ENCODE measurements at places on chromosomes 7 and 10.

DNA sequence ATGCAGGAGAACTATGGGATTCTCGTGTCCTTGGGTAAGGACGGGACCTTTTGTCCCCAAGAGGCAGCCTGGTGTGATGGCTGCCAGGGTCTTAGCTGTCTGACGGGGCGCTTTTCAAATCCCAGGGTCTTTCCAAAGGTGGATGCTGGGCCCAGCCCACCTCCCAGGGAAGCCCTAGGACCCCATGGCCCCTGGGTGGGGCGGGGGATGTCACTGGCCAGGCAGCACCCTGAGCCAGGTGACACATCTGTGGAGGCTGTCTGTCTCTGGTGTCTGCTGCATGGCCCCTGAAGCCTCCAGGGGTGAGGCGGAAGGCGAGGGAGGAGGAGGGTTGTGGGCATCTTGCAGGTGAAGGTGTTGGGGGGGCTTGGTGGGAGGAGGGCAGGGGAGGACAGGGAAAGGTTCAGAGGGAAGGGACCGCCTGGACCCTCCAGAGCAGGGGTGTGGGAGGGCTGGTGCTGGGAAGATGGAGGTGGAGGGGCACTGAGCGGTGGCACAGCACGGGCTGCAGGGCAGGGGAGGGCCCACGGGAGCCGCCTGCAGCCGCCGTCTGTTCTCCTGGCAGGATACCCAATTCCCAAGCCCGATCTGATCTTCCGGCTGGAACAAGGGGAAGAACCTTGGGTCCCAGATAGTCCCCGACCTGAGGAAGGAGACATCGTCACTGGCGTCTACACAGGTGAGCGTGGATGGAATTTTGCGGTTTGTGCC lies 7.0 kb downstream of the ZNF316 start:
- DNase-seq, result no peak

GRCh38 chr10:31129271-31129670 lies 97.6 kb upstream of the ZNF438 start:
- peak; percentile 93 for DNase-seq

GRCh38 chr7:29109899-29110298 lies 36.4 kb downstream of the CPVL start:
- no peak for DNase-seq

DNA sequence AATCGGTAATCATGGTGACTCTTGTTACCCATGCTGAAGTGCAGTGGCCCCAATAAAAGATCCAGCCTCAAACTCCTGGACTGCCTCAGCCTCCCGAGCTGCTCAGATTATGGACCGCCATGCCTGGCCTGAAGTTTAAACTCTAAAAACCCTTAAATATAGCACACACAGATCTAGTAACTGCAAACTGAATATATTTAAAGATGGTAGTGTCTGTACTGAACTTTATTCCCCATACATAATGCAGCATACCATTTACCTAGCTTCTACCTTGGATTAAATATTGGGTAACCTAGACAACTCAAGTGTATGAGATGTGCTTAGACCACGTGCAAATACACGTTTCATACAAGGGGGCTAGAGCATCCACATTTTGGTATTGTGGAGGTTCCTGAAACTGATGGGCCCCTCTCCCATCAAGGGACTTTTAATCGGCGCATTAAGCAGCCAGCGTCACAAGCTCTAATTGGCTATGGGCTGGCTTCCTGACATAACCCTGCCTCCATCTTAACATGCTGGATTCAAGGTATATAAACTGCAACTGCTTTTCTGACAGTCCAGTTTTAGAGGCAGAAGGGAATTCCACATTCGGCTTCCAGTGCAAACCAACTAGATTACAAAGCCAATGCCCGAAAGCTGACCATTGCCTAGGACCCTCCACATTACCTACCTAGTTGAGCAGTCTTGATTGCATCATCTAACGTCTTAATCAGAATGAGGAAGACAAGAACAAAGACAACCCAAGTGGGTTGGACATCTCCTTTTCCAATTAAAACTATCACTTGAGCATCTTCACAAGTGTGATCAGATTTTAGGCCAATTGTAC lies 13.0 kb downstream of the HNRNPA2B1 start:
- DNase-seq, result no peak

DNA sequence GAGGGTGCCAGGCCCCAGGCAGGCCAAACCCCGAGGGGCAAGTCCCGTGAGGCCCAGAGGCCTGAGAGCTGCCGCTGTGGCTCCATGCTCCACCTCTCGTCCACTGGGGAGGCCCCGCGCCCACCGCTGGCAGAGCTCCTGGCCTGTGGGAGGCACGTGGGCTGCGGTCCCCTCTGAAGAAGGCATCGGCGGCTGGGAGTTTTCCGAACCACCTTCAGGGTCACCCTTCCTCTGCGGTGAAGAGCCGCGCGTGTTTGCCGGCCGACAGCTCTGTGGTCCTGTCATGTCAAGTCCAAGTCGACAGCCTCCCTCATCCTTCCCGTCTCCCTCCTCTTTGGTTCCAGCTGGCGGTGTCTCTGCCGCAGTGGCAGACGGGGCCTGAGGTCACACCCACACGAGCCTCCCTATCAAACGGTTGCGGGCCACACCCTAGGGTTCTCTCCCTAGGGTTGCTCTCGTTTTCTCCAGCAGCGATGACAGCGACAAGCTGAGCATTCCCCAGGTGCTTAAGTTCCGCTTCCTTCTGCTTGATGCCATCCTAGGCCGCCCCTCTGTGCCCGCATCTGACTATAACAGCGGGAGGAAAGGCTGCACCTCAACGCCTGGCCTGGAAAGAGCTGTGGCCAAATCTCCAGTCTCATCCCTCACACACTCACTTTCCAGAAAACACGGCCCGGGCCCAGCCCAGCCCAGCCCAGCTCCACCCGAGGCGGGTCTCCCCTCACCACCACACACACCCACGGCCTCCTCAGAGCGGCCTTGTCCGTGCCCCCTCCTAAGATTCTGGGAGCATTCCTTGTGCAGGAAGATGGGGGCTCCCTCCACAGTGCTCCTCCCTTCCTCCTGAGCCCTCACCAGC lies 185.0 kb downstream of the ELFN1 start:
- no peak for DNase-seq

DNA sequence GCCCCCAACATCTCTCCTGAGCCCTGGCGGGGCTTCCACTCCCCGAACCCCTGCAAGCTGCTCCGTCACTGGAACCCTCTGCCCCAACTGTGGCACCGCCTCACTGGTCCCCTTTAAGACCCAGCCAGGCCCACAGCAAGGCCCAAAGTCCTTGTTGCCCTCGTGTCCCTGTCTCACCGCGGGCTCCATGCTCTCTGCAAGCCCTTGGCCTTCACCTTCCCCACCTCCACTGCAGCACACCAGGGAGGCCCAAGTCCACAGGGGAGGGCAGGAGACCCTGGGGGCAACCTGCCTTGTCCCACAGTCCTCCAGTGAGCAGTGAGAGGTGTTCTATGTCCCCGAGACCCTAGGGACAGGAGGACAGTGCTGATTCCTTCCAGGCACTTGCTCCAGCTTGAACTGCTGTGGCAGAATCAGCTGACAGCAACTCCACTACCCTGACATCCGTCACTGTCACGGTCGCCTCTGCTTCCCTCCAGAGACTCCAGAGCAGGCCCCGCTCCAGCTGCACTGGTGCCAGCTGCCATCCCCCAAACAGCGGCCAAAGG lies 105.3 kb downstream of the CYTH3 start:
- DNase-seq, result no peak

- peak; percentile 23 for DNase-seq
Measured at GRCh38 chr7:116862951-116863670, 724 bp downstream of the CAPZA2 start.

DNA sequence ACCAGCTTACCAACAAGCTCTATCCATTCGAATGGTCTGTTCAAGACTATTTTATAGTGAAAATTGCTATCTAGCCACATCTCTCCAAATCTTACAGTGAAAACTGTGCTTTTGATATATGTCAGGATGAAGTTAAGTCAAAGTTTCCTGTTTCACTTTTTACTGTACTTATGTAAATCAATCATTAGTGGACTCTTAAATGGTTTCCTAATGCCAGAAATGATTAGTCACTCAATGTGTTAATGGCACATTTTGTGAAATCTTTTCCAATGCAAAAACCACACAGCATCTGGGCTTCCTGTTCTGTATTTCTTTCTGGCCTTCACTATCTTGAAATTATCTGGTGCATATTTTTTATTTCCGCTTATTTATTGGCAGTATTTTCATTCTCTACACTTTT lies 87.3 kb upstream of the STEAP1B start:
- DNase-seq, result no peak

GRCh38 chr10:24716295-24716694 lies 7.4 kb downstream of the ARHGAP21 start:
- no peak for DNase-seq

DNA sequence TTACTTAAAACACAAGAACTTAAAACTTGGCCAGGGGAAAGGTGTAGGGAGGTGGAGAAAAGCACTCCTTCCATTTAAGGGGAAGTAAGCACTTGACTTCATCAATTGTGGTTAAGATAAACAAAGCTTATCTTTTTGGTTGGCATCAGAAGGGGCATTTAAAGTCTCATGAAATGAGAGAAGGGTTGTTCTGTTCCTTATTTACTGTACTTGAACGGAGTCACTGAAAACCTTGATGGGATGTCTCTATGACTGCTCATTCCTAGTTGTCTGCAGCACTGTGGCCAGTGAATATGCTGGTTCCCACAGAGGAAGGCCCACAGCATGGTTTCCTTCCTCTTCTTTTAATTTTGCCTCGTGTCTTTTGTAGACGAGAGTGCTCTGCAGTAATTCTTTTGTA lies 229.3 kb downstream of the AUTS2 start:
- no peak for DNase-seq

- peak; percentile 33 for DNase-seq
Measured at GRCh38 chr7:23431702-23432199, 38.5 kb downstream of the IGF2BP3 start.

DNA sequence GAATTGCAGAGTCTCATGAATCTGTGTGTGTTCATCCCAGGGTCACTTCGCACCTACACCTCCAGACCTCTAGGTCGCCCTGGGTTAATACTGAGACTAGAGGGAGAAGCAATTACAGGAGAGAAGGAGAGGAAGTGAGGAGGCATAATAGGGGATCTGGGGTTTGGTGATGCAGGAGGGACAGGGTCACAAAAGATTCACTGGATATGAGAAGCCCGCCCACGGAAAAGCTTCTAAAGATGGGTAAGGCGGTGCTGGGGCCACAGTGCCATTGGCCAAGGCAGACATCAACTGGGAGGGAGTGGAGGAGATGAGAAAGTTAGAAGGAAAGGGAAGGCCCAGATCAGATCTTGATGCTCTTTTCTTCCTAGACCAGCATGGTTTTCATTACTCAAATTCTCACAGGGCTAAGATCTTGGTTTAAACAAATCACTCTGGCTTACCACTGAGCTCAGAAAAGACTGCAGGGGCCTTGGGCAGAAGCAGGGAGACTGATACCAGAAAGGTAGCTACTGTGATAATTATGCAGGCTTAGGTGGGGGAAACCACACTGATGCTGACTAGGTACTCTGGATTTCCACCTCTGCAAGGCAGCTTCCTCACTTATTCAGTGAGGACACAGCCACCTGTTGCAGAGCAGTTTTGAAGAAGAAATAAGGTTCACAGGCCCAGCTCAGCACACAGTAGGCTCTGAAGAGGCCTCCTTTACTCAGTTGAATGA lies 17.4 kb upstream of the ZNF273 start:
- DNase-seq, result no peak

DNA sequence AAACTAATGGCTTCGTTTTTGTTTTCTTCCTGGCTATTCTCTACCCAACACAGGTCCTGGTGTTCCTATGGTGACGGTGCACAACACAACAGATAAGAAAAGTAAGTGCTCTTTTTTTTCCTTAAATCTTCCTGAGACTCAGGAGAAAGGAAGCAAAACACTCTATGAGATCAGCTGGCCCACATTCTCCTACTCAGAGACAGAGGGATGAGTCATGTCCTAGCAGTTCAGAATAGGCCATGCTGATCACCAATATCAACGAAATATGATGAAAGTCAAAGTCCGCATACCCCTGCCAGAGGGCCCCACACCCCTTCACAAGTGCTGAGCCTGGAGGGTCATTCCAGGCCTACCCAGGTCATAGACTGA lies 149.2 kb downstream of the PAXIP1 start:
- DNase-seq, result no peak

- DNase-seq, result peak; percentile 86
Measured at GRCh38 chr10:17989908-17990767, 38.4 kb downstream of the SLC39A12 start.

GRCh38 chr10:44511601-44512000 lies 126.7 kb upstream of the CXCL12 start:
- DNase-seq, result no peak

- DNase-seq, result peak; percentile 41
Measured at GRCh38 chr10:72729528-72729927, 37.6 kb downstream of the MCU start.

DNA sequence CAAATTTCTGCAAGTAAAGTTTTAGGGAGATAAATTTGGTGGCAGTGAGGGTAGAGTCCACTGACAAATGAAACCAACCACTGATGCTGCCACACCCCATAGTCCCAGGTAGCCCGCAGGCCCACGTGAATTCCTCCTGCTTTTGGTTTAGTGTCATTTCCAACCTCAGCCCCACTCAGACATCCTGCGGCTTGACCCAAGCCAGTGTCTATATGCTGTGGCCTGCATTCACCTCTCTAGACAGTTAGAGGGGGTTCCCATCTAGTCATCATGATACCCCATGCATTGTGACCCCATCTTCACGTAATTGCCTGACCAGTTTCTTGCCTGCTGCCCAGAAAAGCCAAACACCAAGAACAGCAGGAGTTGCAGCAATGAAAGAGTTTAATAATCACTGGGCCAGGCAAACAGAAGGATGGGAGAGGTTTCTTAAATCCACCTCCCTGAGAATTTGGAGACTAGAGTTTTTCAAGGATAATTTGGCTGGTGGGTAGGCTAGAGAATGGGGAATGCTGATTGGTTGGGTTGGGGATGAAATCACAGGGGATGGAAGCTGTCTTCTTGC lies 332.0 kb upstream of the GALNT17 start:
- DNase-seq, result no peak

- no peak for DNase-seq
Measured at GRCh38 chr7:91474074-91474473, 209.8 kb downstream of the FZD1 start.

DNA sequence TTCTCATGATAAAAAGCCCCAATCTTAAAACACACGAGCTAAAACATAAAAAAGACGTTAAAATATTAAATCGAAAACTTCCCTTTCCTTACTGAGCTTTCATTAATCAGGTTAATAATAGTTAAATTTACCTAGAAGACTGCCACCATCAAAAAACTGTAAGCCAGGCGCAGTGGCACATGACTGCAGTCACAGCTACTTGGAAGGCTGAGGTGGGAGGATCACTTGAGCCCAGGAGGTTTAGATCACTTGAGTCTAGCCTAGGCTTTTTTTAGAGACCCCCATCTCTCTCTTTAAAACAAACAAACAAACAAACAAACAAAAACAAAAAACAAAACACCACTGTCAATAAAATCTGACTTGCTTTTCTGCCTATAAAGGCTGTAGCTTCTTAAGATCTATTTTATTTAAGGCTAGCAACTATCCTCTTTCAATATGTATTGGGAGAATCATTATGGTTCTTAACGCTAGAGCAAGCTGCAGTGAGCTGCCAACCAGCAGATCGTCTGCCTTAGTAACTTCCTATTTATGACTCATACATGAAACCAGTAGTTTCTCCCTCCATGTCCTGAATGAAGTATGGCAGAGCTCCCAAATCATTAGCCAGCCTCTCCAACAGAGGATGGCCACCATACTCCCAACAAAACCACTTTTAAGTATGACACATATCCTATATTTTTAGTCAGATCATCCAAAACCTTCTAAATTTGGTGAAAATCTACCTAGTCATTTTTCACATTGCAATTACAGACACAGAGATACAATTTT lies 163.7 kb downstream of the SRPK2 start:
- DNase-seq, result peak; percentile 90
